RKO (cell line): ENCODE measurements at places on chromosomes 3 and 15.
A peak's percentile ranks its signal among the peaks of the same experiment; 100 is the strongest.

DNA sequence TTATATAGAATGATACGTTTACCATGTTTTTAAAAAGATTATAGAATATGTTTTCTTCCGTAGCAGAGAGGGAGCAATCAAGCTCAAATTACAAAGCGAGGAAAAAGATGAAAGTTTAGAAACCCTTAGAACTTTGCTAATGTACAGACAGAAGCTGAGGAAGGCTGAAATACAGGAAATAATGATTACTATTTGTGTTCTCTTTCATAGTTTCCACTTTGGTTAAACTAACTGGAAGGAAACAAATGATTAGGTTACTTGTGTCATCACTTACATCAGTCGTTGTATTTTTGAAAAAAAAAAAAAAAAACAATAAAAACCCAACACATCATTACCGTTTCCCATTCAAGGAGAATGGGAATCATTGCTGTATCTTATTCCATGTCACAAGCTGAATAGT lies 337.8 kb upstream of the CBLB start:
- DNase-seq = no peak

GRCh38 chr3:38314112-38314763 lies 32.1 kb downstream of the SLC22A14 start:
- DNase-seq = no peak

DNA sequence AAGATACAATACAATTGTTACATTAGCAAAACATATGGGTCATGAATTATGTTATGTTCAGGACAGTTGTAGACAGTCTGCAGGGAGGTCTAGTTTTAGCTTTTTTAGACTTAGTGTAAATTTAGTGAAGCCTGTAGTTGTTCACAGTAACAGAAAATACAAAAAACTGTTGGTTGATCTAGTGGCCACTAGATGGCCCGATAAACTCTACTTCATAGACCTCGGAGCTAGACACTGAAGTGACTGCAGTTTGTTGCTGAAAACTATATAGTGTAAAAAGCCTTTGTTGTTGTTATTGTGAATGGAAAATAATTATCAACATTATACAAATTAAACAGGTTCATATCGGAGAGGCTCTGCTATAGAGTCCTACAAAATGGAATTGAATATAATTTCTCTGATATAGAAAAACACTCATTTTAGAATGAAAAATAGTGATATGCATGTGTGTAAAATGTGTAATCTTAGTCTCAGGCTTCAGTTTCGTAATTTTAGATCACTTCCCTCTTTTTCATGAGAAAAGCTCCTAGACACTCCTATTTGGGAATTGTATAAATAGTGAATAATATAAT lies 18.3 kb downstream of the MAGEL2 start:
- DNase-seq = peak; percentile 60

DNA sequence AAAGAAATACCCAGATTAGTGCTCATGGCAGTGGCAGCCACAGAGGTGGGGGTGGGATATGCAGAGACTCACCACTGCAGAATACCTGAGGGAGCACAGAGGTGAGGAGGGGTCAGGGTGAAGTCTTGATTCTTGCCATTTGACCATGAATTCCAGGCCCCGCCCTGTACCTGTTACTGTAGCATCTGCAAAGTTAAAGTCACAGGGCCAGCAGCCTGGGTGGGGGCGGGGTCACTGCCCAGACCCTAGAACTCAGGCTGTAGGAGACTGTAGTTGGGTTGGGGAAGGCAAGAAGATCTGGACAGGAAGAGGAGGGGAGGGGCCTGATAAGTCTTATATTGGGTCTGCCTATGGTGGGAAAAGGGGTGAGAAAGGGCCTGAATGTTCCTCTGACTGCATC lies 14.5 kb downstream of the CCDC71 start:
- no peak for DNase-seq

- DNase-seq = no peak
Observed at GRCh38 chr3:72474775-72475174, 373.5 kb downstream of the SHQ1 start.

GRCh38 chr3:126538316-126538715 lies 14.4 kb downstream of the CHST13 start:
- no peak for DNase-seq

DNA sequence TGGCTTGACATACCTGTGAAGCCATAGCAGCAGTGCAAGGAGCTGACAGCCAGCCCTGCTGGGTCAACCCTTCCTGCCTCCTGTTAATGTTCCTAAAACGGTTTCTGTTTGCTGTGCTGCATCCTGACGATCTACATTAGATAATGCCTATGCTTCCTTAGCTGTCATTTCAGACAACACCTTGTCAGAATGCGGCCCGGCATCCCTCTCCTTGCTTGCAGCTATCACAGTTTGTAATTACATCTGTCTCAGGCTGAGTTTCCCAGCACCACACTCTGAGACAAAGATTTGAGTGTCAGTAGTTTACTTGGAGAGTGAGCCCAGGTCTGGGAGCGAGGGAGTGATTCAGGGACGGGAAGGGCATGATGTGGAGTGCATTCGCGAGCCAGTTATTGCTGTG lies 9.0 kb downstream of the TRH start:
- no peak for DNase-seq

DNA sequence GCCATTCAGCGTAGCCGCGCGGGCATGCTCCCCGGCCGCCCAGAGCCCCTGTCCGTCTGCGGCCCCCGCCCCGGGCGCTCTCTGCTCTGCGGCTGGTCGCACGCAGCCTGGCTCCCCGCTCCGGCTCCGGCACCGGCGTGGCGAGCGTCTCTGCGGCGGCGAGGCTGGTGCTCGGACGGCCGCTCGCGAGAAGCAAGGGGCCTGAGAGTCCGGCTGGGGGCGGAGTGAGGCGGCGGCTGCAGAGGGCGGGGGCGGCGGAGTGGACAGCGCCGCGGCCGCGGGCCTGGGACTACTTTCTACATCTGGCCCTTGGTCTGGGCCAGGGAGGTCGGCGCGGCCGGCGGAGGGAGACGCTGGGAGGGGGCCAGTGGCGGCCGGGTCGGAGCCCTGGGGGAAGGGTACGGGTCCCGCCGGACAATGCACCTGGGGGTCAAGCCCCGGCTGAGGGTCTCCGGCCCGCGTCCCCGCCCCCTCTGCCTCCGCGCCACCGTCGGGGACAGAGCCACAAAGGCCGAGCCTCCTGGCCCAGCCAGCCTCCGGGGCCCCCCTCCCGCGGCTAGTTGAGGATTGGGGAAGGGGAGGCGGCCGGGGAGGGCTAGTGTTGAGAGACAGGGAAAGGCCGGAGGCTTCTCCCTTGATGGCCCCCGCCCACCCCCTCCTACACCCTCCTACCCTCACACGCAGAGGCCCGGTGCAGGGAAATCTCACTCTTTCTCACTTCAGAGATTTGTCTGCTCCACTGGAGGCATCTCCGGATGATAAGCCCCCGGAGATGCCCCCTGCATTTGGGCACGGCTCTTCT lies at the start of gene PRTG:
TSS of gene PRTG (minus strand) at position 226 of the 802 bp plus-strand sequence. CDS start at position 5, 221 bp downstream.
- no peak for DNase-seq

- DNase-seq = no peak
Observed at GRCh38 chr3:179510496-179510895, 52.2 kb upstream of the ACTL6A start.

DNA sequence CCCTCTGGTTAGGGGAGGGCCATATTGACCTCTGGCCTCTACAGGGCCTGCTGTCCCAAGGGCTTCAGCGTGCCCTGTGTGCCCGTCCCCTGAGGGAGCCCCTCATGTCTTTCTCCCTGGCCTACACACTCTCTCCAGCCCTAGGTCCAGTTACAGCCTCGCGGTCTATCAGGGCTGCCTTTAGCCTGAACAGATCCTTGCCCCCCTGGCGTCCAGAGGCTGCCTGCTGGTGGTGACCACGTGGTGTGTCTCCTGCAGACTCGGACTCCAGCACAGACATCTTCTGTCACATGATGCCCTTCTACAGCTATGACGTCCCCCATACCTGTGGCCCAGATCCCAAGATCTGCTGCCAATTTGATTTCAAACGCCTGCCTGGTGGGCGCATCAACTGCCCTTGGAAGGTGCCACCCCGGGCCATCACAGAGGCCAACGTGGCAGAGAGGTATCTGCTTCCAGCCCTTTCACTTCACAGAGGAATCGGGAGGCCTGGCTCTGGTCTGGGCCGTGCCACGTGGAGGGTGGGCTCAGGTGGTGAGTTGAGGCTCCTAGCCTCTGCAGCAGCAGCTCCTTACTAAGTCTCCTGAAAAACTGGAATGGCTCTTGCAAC lies 4.1 kb downstream of the MAN2A2 start:
- no peak for DNase-seq

- peak; percentile 34 for DNase-seq
Observed at GRCh38 chr15:80061582-80061981, 2.1 kb downstream of the ZFAND6 start.

GRCh38 chr15:27119695-27120266 lies 148.8 kb downstream of the GABRG3 start:
- no peak for DNase-seq

DNA sequence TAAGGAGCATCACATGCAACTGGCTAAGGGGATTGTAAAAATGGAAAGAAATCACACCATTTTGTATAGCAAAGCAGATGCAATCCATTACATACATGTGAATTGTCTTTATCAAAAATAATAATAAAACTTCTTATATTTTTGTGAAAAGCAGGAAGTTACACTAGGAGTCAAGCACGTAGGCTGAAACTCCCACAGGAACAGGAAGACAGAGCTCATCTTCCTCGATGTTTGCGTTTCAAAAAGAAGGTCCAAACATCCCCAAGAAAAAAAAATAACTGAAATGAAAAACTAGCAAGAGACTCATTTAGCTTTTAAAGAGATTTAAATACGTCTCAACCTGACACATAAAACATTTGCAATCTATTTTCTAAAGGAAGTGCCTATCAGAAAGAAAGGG lies 106.6 kb downstream of the TGFBR2 start:
- DNase-seq = no peak

DNA sequence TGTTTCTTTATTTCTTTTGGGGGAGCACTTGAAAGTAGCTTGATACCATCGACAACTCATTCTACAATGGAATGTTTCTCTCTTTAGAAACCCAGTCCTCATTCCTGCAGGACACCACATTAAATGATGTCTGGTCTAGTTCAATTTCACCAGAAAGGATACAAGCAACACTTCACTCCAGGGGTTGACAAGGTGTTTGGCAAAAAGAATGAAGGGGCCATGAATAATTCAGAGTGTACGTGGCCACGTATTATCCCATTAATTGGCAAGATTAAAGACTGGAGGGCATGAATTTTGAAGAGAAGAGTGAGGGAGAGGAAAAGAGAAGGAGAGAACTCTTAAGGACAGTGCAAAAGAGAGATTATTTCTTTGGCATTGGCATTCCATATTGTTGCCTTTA lies 705 bp downstream of the TMPRSS7 start:
- no peak for DNase-seq

- DNase-seq = no peak
Observed at GRCh38 chr15:41942886-41943285, 29.5 kb downstream of the EHD4 start.

DNA sequence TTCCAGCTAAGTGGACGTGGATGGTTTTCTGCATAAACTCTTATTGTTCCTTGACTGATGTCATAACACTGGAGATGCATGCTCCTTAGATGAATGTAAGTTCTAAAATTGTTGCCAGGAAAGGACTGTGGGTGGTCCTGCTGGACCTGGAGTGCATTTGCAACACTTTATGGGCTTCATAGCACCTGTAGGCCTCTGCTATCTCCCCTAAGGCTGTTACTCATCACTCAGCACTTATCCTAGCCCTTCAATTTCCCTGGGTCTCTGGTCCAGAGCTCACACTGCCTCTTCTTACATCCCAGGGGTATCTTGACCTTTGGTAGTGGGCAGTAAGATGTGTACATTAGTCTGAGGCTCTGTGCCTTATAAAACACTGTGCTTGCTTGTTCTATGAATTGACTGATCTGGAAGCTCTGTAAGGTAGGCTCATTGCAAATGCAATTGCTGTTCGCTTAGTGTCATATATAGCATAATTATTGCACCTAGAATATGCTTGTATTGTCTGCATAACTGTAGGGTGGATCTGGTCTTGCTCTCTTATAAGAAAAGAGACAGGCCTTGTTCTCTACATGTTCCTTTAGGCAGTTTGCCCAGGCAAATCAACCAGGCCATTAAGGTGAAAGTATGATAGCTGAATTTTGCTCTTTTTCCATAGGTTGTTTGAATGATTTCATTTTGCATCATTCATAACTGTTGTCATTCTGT lies 35.8 kb downstream of the SLCO3A1 start:
- no peak for DNase-seq

- DNase-seq = no peak
Observed at GRCh38 chr3:19559724-19560442, 374.1 kb downstream of the EFHB start.

DNA sequence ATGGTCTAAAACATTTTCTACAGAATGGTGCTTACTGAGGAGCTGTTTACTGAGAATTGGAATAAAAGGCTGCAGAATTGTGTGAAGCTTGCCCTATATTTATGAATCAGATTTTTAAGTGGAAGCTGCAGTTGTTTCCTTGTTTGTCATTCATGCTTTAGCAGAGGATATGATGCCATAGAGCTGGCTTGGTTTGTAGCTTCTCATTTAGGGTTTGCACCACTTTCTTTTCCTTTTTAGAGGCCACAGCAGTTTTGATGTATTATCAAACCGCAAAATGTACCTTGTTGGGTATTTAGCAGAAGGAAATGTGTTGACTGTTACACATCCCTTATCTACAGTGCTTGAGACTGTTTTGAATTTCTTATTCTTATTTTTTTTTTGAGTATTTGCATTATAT lies 66.2 kb downstream of the RASA2 start:
- no peak for DNase-seq

GRCh38 chr15:96347181-96348111 lies 16.9 kb downstream of the NR2F2 start:
- DNase-seq = no peak

GRCh38 chr3:102580760-102581159 lies 145.9 kb downstream of the ZPLD1 start:
- DNase-seq = no peak

DNA sequence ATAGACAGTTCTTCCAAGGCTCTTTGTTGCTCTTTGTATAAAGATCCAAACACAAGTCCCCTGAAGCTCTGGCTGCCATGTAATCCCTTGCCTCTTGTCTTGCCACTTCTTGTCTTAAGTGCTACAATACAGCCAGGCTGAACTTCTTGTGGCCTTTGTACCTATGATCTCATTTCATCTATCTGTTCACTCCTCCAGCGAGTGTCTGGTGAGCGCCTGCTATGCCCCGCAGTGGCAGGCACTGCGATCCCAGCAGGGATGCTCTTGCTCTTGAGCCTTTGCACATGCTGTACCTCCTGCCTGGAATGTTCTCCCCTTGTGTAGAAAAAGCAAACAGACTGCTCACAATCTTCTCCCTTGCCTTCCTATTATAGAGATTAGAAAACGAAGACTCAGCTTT lies 81.9 kb upstream of the ADPGK start:
- DNase-seq = no peak

GRCh38 chr3:113615976-113616375 lies 80.5 kb downstream of the USF3 start:
- DNase-seq = no peak

- no peak for DNase-seq
Observed at GRCh38 chr3:62027796-62028195, 345.6 kb downstream of the FEZF2 start.

- no peak for DNase-seq
Observed at GRCh38 chr3:173891272-173892100, 493.9 kb downstream of the NLGN1 start.

DNA sequence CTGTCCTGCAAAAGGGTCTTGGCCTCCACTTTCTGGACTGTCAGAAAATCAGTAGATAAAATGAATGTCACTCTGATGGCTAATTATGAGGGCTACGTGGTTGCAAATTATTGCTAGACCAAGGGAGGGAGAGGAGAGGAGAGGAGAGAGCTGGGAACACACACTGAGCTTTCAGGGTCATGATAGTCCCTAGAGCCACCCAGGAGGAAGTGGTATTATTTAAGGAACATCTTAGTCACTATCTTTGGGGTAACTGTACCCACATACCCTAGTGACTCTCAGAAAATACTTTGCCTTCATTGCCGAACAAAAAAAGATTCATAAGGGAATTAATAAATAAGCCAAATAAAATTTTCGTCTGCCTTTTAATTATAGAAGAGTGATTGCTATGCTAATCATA lies 642.3 kb upstream of the CFAP20DC start:
- no peak for DNase-seq
